ENCODE measurements at places on chromosomes 7 and 10.

DNA sequence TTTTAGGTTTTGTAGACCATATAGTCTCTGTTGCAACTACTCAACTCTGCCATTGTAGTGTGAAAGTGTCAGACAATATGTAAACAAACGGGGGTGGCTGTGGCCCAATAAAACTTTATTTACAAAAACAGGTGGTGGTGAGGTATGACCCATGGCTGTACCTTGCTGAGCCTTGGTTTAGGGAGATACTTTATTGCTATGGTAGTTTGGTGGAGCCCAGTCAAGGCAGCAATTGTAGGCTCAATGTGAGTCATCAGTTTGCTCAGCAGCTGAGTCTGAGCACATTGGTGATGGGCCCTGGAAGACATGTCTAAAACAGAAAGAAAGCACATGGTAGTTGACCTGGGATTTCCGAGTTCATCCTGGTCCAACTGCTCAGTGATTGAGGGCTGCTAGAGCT is 242.5 kb downstream of the REEP3 start:
- H3K4me1 ChIP-seq = no peaks in the 10 kb centered on the region
- H3K36me3 ChIP-seq = no peaks in the 10 kb centered on the region
- no peak for DNase-seq
- no peak overlapping the region for H3K27ac ChIP-seq
- peaks cover 4% of the 10 kb centered on the region for H3K27me3 ChIP-seq

- peaks cover 17% of the 10 kb centered on the region for H3K4me1 ChIP-seq
- DNase-seq = peak; percentile 74
- peaks cover 16% of the 10 kb centered on the region for H3K27me3 ChIP-seq
- H3K36me3 ChIP-seq = no peaks in the 10 kb centered on the region
- H3K4me3 ChIP-seq = no peak overlapping the region
Observed at GRCh38 chr10:103859161-103860086, 4.0 kb upstream of the SH3PXD2A start.

GRCh38 chr10:117477961-117478670 is 64.4 kb upstream of the EMX2 start:
- no peak for DNase-seq
- H3K36me3 ChIP-seq = no peaks in the 10 kb centered on the region

GRCh38 chr10:76192694-76193320 is 761.4 kb downstream of the LRMDA start:
- H3K36me3 ChIP-seq = no peaks in the 10 kb centered on the region
- no peak overlapping the region for H3K27ac ChIP-seq
- no peaks in the 10 kb centered on the region for H3K27me3 ChIP-seq
- no peaks in the 10 kb centered on the region for H3K4me1 ChIP-seq

DNA sequence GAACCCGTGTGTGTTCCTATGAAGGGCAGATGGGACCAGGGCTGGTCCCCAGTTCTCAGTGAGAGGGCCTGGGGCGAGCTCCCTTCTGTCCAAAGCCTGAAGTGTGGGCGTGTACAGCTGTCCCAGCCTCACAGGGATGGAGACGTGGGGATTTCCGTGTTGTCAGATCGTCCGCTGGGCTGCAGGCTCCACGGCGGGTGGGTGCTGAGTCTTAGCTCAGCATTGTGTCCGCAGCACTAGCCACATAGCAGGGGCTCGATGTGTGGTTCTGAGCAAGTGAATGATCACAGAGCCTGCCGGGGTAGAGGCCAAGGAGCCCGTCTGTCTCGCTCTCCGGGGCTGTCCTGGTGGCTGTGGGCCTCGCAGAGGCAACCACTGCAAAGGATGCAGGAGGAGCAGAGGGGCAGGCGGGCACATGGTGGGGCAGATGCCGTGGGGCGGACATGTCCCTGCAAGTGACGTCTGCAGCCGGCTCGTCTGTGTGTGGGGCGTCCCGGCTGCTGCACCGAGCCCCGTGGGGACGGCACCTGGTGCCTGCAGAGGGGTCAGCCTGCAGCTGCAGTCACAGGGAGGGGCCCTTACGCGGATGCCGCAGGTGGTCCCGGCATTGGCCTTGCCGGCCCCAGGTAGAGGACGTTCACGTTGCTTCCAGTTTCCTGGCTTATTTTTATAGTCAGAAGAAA is 30.9 kb downstream of the FAM20C start:
- no peaks in the 10 kb centered on the region for H3K4me1 ChIP-seq
- no peaks in the 10 kb centered on the region for H3K36me3 ChIP-seq
- no peak overlapping the region for H3K4me3 ChIP-seq

DNA sequence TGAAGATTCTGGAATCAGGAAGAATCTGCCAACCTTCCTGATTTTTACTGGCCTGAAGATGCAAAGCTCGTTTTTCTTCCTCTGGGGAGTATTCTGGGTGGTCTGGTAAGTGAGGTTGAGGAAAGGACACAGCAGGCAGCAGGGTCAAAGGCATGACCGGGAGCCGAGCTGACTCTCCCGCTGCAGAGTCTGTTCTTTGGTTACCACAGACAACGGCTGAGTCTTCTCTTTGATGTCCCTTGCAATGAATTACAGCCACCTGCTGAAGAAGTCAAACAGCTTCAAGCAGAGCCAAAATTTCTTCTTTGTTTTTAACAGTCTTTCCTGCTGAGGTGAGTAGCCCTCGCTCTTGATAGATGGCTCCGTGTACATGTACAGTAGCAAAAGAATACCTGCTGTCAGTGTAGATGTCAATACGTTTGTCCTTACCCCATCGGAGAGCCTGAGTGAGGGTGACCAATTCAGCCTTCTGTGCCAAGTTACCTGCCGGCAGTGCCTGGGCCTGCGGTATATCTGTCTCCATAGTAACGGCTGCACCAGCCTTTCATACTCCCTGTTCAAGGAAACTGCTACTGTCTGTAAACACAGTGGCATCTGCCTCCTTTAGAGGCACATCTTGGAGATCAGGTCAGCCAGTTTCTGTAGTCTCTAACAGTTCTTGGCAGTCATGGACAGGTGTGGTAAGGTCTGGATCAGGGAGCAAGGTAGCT is 76.4 kb downstream of the PRR15 start:
- DNase-seq = no peak
- no peaks in the 10 kb centered on the region for H3K27me3 ChIP-seq
- no peaks in the 10 kb centered on the region for H3K36me3 ChIP-seq
- H3K27ac ChIP-seq = no peak overlapping the region

- H3K4me3 ChIP-seq = no peak overlapping the region
- no peak for DNase-seq
- H3K27me3 ChIP-seq = no peaks in the 10 kb centered on the region
- H3K4me1 ChIP-seq = no peaks in the 10 kb centered on the region
- H3K36me3 ChIP-seq = no peaks in the 10 kb centered on the region
- no peak overlapping the region for H3K27ac ChIP-seq
Observed at GRCh38 chr7:42055171-42055570, 181.8 kb downstream of the GLI3 start.

- no peak overlapping the region for H3K4me3 ChIP-seq
- H3K27ac ChIP-seq = no peak overlapping the region
- peaks cover 6% of the 10 kb centered on the region for H3K27me3 ChIP-seq
- H3K4me1 ChIP-seq = no peaks in the 10 kb centered on the region
Observed at GRCh38 chr10:15344876-15345285, 26.2 kb downstream of the FAM171A1 start.

DNA sequence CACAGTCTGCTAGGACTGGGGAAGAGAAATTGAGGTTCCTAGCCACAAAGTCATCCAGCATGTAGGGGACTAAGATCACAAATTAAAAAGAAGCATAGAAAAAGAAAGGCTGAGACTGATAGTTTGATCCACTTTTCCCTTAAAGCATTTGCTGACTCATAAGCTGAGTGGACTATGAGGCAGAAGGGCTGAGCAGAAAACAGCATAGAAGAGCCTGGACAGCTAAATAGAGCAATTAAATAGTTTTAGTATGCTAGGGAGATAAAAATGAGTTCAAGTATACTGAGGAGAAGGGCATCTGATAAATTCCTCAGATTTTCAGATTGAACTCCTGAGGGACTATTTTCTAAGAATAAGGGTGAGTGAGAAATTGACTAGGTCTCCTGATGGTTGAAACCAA is 155.9 kb upstream of the EGR2 start:
- H3K36me3 ChIP-seq = no peaks in the 10 kb centered on the region
- H3K4me3 ChIP-seq = no peak overlapping the region
- no peaks in the 10 kb centered on the region for H3K4me1 ChIP-seq
- H3K27me3 ChIP-seq = peaks cover 5% of the 10 kb centered on the region
- no peak for DNase-seq

DNA sequence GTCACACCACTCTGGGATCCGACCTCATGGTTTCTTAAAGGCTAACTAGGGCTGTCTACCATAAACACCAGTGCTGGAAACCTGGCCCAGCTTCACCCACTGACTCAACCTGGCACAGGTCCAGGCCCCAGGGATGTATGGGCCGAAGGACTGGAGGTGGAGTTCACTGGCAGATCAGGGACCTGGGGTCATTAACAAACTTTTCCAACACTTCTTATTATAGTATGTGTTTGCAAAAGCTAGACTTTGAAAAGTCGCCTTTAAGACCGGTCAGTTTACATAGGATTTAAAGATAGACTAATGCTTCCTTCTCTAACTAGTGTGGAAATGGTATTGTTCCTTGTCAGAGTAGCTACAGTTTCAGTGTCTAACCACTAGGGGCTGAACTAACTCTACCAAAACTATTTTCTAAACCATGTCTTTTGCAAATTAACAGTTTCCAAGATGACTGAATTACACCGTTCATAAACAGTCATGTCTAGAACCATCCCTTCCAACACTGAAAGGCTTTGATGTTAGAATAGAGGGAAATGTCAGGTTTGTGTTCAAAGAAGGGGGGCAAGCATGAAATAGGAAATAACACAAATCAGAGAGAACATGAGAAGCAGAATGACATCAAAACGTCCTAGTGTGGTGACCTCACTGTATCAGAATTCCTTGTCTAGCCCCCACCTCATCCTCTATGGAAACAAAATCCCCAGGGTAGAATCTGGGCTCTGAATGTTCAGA is 29.7 kb downstream of the STN1 start:
- DNase-seq = no peak
- H3K4me1 ChIP-seq = peaks cover 26% of the 10 kb centered on the region
- peaks cover 85% of the 10 kb centered on the region for H3K36me3 ChIP-seq
- no peak overlapping the region for H3K27ac ChIP-seq
- no peak overlapping the region for H3K4me3 ChIP-seq
- no peaks in the 10 kb centered on the region for H3K27me3 ChIP-seq

GRCh38 chr10:51709324-51709972 is 10.1 kb upstream of the CSTF2T start:
- H3K27ac ChIP-seq = no peak overlapping the region
- H3K27me3 ChIP-seq = no peaks in the 10 kb centered on the region
- no peaks in the 10 kb centered on the region for H3K36me3 ChIP-seq
- H3K4me1 ChIP-seq = peaks cover 6% of the 10 kb centered on the region
- DNase-seq = no peak

GRCh38 chr7:78472519-78472918 is 673.9 kb downstream of the PHTF2 start:
- no peak for DNase-seq
- no peaks in the 10 kb centered on the region for H3K36me3 ChIP-seq
- no peaks in the 10 kb centered on the region for H3K27me3 ChIP-seq

GRCh38 chr10:69344591-69345252 is 66.4 kb downstream of the HK1 start:
- H3K27ac ChIP-seq = peak overlapping the region; percentile 81
- H3K27me3 ChIP-seq = no peaks in the 10 kb centered on the region
- peaks cover 24% of the 10 kb centered on the region for H3K36me3 ChIP-seq
- no peak overlapping the region for H3K4me3 ChIP-seq
- H3K4me1 ChIP-seq = peaks cover 79% of the 10 kb centered on the region

DNA sequence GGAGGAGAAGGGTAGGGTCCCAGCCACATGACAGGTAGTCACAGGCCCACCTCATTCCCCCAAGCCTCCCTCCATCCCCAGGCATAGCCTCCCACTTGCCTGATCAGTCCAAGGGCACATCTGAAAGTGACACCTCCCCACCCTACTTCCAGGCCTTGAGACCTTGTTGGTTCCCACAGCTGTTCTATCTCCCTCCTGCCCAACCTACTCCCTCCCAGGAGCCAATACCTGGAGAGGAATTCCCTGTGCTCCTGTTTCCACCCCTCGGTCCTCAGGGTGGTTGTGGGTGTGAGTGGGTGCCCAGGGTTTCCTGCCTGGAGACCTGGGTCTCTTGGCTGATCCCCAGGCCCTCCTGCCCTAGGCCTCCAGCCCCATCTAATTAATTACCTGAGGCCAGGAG is 11.6 kb upstream of the IMPDH1 start:
- H3K27me3 ChIP-seq = no peaks in the 10 kb centered on the region
- H3K36me3 ChIP-seq = no peaks in the 10 kb centered on the region
- no peak overlapping the region for H3K27ac ChIP-seq
- no peak overlapping the region for H3K4me3 ChIP-seq
- no peak for DNase-seq
- H3K4me1 ChIP-seq = peaks cover 6% of the 10 kb centered on the region

DNA sequence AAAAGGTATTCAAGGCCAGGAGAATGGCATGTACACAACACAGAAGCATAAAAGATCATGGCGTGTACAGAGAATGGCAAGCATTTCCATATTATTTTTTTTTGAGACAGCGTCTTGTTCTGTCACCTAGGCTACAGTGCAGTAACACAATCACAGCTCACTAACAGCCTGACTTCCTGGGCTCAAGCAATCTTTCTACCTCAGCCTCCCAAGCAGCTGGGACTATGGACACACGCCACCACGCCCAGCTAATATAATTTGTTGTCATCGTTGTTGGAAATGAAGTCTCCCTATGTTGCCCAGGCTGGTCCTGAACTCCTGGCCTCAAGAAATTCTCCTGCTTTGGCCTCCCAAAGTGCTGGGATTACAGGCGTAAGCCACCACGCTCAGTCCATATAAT is 27.3 kb downstream of the ANXA7 start:
- DNase-seq = no peak
- H3K4me1 ChIP-seq = no peaks in the 10 kb centered on the region
- H3K4me3 ChIP-seq = no peak overlapping the region
- H3K27ac ChIP-seq = no peak overlapping the region
